ENCODE measurements at places on chromosomes 5 and 9.

DNA sequence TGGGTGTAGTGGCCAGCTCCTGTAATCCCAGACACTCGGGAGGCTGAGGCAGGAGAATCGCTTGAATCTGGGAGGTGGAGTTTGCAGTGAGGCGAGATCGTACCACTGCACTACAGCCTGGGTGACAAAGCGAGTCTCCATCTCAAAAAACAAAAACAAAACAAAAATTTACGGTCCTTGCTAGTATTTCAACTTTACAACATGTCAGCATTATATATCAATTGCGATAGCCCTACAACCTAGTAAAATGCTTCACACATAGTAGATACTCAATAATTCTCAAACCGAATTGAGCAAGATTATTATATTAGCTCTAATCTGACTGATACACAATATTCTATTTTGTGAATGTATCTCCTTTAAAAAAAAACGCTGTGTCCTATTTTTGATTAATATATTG lies 1411.0 kb upstream of the WWC1 start:
- no peak for DNase-seq

GRCh38 chr5:137636099-137636498 lies 99.8 kb downstream of the KLHL3 start:
- DNase-seq, result no peak

DNA sequence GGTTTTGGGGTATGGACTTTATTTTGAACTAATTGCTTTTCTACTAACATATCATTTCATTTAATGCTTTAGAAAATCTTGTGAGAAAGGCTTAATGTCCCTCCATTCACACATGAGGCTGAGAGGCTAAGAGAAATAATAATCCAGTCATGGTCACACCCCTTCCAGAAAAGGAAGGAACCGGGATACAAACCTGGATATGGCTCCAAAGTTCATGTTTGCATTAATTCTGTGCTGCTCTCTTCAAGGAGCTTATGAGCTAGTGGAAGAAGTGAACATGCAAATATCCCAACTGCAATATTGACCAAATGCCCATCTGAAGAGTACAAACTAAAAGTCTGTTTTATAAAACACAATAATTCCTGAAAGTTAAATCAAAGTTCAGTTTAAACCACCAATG lies 732.1 kb upstream of the RIOK2 start:
- no peak for DNase-seq

- no peak for DNase-seq
Measured at GRCh38 chr9:5561828-5562488, 51.6 kb downstream of the PDCD1LG2 start.
